ENCODE measurements at places on chromosomes 11 and 22. TPM values are rescaled to one million over a fixed set of nuclear protein-coding genes. Genes with fewer than 3 reads are reported as not detected.

PANX2 gene
- 1.0 TPM for total RNA-seq

OR2AG1 gene
- not detected for total RNA-seq

KRTAP5-2 gene
- not detected for total RNA-seq

RIBC2 gene
- total RNA-seq: 9.2 TPM

RBMXL2 gene
- not detected for total RNA-seq

UPK3A gene
- total RNA-seq: not detected

APOA5 gene
- total RNA-seq: not detected

APIP gene
- total RNA-seq: 38.3 TPM

CASP12 gene
- not detected for total RNA-seq

TMEM121B gene
- 0.36 TPM for total RNA-seq

DBX1 gene
- total RNA-seq: not detected

DNA sequence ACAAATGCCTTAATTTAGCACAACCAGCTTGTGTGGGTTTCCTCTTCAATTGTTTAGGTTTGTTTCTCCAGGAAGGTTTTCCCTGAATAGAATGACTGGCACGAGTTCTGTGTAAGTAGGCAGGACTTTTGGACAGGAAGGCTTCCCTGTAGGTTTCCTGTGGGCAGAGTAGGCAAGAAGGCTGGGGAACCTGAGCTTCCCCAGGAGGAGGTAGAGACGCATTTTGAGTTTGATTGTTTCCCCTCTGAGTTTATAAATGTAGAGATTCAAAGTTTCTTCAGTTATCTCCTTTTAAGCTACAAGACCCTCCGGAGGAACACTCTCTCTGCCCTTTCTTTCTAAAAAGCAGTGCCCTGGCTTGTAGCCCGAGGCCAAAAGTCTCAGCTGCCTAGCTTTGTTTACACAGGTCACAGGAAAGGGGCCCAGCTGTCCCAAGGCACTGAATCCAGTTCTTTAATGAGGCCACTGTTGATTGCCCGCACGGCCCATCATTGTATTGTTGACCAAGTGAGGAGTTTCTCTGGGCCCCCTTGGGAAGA is 66.6 kb upstream of the RDX start:
- no peak overlapping the region for H3K27ac ChIP-seq
- H3K36me3 ChIP-seq: no peaks in the 10 kb centered on the region
- H3K27me3 ChIP-seq: peaks cover 11% of the 10 kb centered on the region
- H3K4me1 ChIP-seq: peaks cover 8% of the 10 kb centered on the region
- no peak for DNase-seq

DNA sequence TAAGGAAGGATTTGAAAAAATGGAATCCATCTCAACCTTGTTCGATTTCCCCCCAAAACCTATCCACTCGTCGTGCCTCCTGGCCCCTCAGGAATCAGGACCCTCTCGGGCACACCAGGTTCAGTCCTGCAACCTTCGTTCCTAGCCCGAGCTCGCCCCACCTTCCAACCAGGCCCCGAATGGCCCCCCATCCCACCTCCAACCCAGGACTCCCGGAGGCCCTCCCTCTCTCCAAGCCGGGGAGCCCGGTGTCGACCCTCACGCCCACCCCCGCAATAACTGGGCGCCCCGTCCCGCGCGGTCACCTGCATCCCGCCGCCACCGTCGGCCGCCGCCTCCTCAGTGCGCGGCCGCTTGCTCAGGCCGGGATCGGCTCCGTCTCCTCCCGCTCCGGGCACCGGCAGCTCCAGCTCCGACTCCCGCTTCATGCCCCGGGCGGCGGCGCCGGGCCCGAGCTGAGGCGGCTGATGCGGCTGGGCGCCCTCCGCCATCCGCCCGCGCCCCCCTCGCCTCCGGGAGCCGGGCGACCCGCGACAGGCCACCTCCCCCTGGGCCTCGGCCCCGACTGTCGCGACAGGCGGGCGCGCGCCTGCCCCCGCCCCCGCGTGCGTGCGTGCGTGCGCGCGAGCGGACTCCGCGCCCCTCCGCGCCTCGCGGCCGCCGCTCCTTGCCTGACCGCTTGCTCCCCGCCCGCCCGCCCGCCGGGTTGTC is 534 bp downstream of the RBFOX2 start:
- H3K4me3 ChIP-seq: peak overlapping the region; percentile 70
- H3K36me3 ChIP-seq: no peaks in the 10 kb centered on the region
- peak overlapping the region; percentile 22 for H3K27ac ChIP-seq
- H3K4me1 ChIP-seq: peaks cover 23% of the 10 kb centered on the region
- no peak for DNase-seq

DNA sequence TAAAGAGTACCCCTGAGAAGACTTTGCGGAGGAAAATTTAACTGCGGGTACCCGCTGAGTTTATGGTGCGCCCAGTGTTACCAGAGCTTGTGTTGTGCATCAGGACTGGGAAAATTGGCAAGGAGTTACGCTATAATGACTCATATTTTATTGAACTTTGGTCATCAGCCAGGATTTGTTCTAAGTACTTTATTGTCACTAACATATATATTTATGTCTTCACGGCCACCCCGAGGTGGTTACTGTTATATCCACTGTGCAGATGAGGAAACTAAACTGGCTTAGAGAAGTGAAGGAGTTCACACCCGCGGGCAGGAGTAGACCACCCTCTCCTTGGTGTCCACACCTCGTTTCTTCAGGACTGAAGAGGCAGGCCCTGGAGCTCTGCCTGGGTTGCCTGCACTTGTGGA is 667 bp downstream of the ACCS start:
- no peak for DNase-seq
- H3K36me3 ChIP-seq: no peaks in the 10 kb centered on the region
- peak overlapping the region; percentile 84 for H3K4me3 ChIP-seq
- H3K27me3 ChIP-seq: no peaks in the 10 kb centered on the region
- H3K27ac ChIP-seq: peak overlapping the region; percentile 89

GRCh38 chr11:12100841-12101242 is 9.5 kb upstream of the MICAL2 start:
- H3K36me3 ChIP-seq: no peaks in the 10 kb centered on the region
- DNase-seq: no peak
- H3K4me1 ChIP-seq: peaks cover 9% of the 10 kb centered on the region
- no peak overlapping the region for H3K27ac ChIP-seq
- peaks cover 6% of the 10 kb centered on the region for H3K27me3 ChIP-seq
- H3K4me3 ChIP-seq: no peak overlapping the region

GRCh38 chr22:24053481-24054226 is 42.5 kb downstream of the CABIN1 start:
- H3K27me3 ChIP-seq: no peaks in the 10 kb centered on the region
- peaks cover 17% of the 10 kb centered on the region for H3K36me3 ChIP-seq
- H3K4me1 ChIP-seq: no peaks in the 10 kb centered on the region
- no peak for DNase-seq

GRCh38 chr22:48226026-48227013 is 1463.9 kb downstream of the TBC1D22A start:
- H3K4me1 ChIP-seq: no peaks in the 10 kb centered on the region
- H3K4me3 ChIP-seq: no peak overlapping the region
- H3K27me3 ChIP-seq: peaks cover 4% of the 10 kb centered on the region
- H3K36me3 ChIP-seq: no peaks in the 10 kb centered on the region
- H3K27ac ChIP-seq: no peak overlapping the region

- no peaks in the 10 kb centered on the region for H3K4me1 ChIP-seq
- H3K27ac ChIP-seq: no peak overlapping the region
- H3K27me3 ChIP-seq: no peaks in the 10 kb centered on the region
- peaks cover 11% of the 10 kb centered on the region for H3K36me3 ChIP-seq
Measured at GRCh38 chr11:27353593-27354358, 9.2 kb downstream of the CCDC34 start.

DNA sequence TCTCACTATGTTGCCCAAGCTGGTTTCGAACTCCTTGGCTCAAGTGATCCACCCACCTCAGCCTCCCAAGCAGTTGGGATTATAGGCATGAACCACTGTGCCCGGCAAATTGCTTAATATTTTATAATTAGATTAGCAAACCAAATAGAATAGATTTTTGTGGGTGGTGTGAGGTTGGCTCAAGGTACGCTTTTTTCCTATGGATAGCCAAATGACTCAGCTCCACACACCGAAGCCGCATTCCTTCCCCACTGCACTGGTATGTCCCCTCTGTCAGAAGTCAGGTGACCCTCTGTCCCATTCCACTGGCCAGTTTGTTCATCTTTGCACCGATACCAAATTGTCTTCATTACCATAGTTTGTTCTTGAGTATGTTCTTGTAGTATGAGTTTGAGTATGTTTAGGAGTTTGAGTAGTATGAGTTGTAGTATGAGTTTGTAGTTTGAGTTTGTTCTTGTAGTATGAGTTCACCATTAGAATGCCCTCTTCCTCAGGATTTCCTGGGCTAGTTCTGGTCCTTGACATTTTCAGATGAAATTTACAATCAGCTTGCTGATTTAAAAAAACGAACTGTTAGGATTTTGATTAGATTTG is 19.4 kb downstream of the SUSD2 start:
- H3K36me3 ChIP-seq: no peaks in the 10 kb centered on the region
- no peak for DNase-seq
- H3K4me1 ChIP-seq: peaks cover 8% of the 10 kb centered on the region
- no peaks in the 10 kb centered on the region for H3K27me3 ChIP-seq
- H3K4me3 ChIP-seq: no peak overlapping the region

- H3K36me3 ChIP-seq: no peaks in the 10 kb centered on the region
- H3K4me3 ChIP-seq: no peak overlapping the region
- H3K27ac ChIP-seq: no peak overlapping the region
- DNase-seq: no peak
- H3K27me3 ChIP-seq: peaks cover 26% of the 10 kb centered on the region
Measured at GRCh38 chr11:66559866-66560676, 8.3 kb downstream of the CTSF start.

DNA sequence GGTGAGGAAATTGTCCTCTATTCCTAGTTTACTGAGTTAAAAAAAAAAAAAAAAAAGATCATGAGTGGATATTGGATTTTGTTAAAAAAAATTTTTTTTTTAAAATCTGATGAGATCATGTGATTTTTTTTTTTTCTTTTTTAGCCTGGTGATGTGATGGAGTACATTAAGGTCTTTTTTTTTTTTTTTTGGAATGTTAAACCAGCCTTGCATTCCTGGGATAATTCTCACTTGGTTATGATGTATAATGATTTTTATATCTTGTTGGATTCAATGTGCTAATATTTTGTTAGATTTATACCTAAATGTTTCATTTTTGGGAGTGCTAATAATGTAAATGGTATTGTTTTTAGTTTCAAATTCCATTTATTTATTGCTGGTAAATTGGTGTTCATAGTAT is 43.3 kb downstream of the DDX10 start:
- H3K27me3 ChIP-seq: no peaks in the 10 kb centered on the region
- peaks cover 92% of the 10 kb centered on the region for H3K36me3 ChIP-seq
- no peak for DNase-seq
- H3K27ac ChIP-seq: no peak overlapping the region

GRCh38 chr11:58659910-58660570 is 37.6 kb downstream of the CNTF start:
- no peak overlapping the region for H3K27ac ChIP-seq
- H3K4me3 ChIP-seq: no peak overlapping the region
- no peaks in the 10 kb centered on the region for H3K36me3 ChIP-seq
- H3K4me1 ChIP-seq: peaks cover 6% of the 10 kb centered on the region

DNA sequence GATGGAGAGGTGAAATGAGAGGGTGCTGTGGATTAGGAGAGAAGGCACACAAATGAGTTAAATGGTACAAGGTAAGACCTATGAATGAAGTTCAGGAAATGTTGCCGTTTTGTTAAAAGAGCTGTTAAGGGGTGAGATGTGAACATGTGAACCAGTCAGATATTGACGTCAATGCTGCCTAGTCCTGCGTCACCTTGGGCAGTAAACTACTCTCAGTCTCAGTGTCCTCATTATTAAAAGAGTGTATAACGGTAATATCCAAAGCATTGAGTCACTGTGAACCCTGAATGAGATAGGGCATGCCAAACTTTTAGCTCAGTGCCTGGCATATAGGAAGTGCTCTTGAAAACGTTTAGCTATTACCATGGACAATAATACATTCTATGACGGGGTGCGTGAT is 32.4 kb upstream of the SORL1-AS1 start:
- peaks cover 53% of the 10 kb centered on the region for H3K4me1 ChIP-seq
- no peak overlapping the region for H3K4me3 ChIP-seq
- H3K27me3 ChIP-seq: no peaks in the 10 kb centered on the region
- no peak for DNase-seq
- H3K36me3 ChIP-seq: peaks cover 52% of the 10 kb centered on the region
- peak overlapping the region; percentile 9 for H3K27ac ChIP-seq

- H3K36me3 ChIP-seq: peaks cover 94% of the 10 kb centered on the region
- H3K4me3 ChIP-seq: no peak overlapping the region
- peaks cover 65% of the 10 kb centered on the region for H3K4me1 ChIP-seq
- DNase-seq: no peak
Measured at GRCh38 chr11:57421066-57421465, 5.9 kb downstream of the SLC43A3 start.

GRCh38 chr22:46763051-46763705 is 728 bp downstream of the TBC1D22A start:
- H3K4me3 ChIP-seq: peak overlapping the region; percentile 100
- peaks cover 45% of the 10 kb centered on the region for H3K36me3 ChIP-seq
- H3K4me1 ChIP-seq: peaks cover 63% of the 10 kb centered on the region
- peak overlapping the region; percentile 100 for H3K27ac ChIP-seq

GRCh38 chr11:105024394-105024793 is 1.4 kb upstream of the CASP5 start:
- peaks cover 25% of the 10 kb centered on the region for H3K36me3 ChIP-seq
- H3K4me1 ChIP-seq: peaks cover 8% of the 10 kb centered on the region
- no peak overlapping the region for H3K4me3 ChIP-seq
- DNase-seq: no peak

GRCh38 chr11:15871904-15872626 is 484.3 kb downstream of the SOX6 start:
- no peak for DNase-seq
- H3K4me1 ChIP-seq: no peaks in the 10 kb centered on the region

- no peak for DNase-seq
- no peaks in the 10 kb centered on the region for H3K27me3 ChIP-seq
- no peak overlapping the region for H3K4me3 ChIP-seq
- peaks cover 7% of the 10 kb centered on the region for H3K4me1 ChIP-seq
Measured at GRCh38 chr11:63705526-63705925, 24.2 kb downstream of the RTN3 start.

- peak within 1 kb of the TSS; percentile 91 for H3K4me3 ChIP-seq
- peak; percentile 92 for DNase-seq
- H3K4me1 ChIP-seq: peaks cover 20% of the 10 kb centered on the region
- peaks cover 22% of the 10 kb centered on the region for H3K36me3 ChIP-seq
- H3K27me3 ChIP-seq: no peaks in the 10 kb centered on the region
- peak within 1 kb of the TSS; percentile 94 for H3K27ac ChIP-seq
Measured at GRCh38 chr22:28772633-28773460, at the start of gene CCDC117. TSS of gene CCDC117 (plus strand) at chr22:28772695. CDS start at chr22:28772850, 155 bp downstream.

- H3K27me3 ChIP-seq: no peaks in the 10 kb centered on the region
- H3K4me3 ChIP-seq: no peak overlapping the region
- H3K4me1 ChIP-seq: peaks cover 51% of the 10 kb centered on the region
Measured at GRCh38 chr11:68552542-68552941, 92.0 kb downstream of the PPP6R3 start.

All from activated naive CD8-positive, alpha-beta T cell treated with anti-CD3 and anti-CD28 coated beads for 36 hours (primary cell).